ENCODE measurements at places on chromosomes 1 and 21.
A peak's percentile ranks its signal among the peaks of the same experiment; 100 is the strongest.

- no peak for DNase-seq
These were observed 154.4 kb downstream of the PLPP3 start for GRCh38 chr1:56424744-56425493.

- no peak for DNase-seq
These were observed 60.5 kb upstream of the HP1BP3 start for GRCh38 chr1:20847611-20848080.

DNA sequence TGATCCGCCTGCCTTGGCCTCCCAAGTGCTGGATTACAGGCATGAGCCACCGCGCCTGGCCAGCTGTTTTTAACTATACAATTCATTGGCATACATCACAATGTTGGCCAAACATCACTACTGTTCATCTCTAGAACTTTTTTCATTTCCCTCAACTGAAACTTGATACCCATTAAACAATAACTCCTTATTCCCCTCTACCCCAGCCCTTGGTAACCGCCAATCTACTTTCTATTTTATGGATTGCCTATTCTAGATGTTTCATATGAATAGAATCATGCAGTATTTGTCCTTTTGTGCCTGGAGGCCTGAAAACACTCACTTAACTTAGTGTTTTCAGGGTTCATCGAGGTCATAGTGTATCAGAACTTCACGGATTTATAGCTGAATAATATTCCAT, 16.2 kb downstream of the BTF3L4 start:
- no peak for DNase-seq

DNA sequence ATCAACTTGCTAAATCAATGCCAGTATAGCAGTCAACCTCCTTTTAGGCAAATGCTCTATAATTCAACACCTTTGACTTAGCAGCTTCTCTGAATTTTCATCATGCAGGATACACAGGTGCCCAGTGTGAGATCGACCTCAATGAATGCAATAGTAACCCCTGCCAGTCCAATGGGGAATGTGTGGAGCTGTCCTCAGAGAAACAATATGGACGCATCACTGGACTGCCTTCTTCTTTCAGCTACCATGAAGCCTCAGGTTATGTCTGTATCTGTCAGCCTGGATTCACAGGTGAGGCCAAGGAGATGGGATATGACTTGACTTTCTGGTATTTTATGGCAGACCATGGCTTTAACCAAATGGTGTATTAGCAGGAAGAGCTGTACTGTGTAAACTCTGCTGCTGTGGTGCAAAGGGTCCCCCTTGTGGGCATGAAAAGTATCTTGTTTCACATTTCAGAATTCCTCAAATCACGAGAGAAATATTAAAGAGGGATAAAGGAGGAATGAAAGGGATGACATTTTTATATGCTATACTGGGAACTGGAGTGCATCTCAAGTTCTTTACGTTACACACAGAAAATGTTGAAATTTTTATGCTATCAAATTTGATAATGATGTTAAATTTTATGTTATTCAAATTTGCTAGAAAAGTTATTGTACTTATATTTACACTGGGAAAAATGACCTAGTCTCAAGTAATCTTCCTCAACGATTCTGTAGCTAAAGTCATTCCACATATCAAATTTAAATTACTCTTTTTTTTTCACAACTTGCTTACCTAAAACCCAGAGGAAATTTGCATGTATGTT, 88.9 kb downstream of the CRB1 start:
- peak; percentile 13 for DNase-seq

DNA sequence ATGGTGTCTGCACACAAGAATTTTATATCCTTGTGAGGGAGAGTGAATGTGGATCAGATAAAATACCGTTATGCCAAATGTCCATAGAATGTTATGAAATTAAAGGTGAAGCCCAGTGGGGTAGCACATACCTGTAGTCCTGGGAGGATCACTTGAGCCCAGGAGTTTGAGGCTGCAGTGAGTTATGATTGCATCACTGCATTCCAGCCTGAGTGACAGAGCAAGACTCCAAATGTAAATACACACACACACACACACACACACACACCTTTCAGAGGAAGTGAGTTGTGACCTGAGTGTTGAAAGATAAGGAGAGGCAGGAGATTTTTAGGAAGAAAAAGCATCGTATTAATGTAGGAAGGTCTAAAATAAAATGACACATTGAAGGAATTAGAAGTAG, 28.1 kb upstream of the ZYG11A start:
- DNase-seq, result no peak

DNA sequence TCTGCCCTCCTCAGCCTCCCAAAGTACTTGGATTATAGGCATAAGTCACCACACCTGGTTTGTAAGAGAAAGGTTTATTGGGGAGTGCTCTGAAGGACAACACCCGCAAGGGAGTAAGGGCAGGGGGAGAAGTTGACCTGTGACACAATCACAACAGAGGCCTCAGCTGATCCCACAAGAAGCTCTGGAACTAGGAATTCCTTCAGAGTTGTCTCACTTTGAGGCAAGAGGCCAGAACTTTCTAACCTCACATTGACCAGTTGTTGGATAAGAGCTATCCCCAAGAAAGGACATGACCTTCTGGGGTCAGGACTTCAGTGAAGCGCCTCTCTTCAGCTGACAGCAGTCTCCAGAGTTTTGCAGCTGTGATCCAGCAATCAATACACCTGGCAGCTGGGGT, 27.4 kb upstream of the RC3H1 start:
- DNase-seq, result no peak

- DNase-seq, result no peak
These were observed 333.6 kb downstream of the KCNH1 start for GRCh38 chr1:210800301-210800700.

DNA sequence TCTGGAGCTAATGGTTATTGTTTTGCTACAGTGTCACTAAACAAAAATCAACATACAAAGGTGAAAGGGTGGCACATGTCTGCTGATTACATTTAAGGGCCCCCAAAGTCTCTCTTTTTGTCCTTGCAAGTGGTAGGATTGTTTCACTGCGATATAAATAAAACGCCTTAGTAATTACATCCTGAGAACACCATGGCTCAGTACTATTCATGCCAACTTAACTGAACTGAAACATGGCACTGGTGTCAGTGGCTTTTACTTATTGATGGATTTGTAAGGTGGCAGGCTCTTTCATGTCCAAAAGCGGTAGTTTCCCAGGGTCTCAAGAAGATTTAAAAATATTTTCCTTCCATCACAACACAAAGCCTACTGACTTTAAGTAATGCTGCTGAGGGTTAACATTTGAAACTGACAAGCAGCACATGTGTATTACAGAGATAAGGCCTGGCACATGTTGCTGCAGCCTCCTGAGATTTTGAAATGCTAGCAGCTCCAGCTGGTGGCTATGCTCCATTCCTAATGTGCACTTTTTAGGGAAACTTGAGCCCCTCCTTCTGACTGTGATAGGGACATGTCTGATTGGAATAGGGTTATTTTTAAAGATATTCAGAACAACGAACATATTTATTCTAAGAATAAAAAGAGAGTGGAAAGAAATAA, 86.8 kb downstream of the ATP1B1 start:
- no peak for DNase-seq

DNA sequence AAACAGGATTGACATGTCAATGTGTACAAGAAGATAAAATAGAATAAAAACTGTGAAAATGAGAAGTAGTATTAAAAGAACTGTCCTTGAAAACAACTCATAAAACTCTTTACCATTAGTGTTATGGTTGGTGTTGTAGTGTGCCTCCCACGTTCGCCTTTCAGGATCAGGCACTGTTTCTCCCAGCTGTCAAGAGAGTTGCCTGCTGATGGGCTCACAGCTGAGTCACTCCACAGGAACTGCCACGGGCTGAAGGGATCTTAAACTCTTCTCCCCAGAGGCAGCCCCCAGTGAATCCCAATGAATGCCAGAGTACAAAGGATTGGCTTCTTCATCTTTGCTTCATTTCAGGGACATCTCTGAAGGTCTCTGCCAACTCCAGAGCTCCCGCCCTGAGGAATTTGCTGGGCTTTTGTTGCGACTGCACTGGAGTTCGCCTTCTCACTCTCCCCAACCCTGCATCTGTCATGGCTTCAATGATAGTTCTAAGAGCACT, 119.6 kb downstream of the ADGRL2 start:
- DNase-seq, result no peak

- DNase-seq, result no peak
These were observed 17.2 kb downstream of the BSND start for GRCh38 chr1:55015731-55016620.

GRCh38 chr21:24948186-24948585, 659.1 kb downstream of the MRPL39 start:
- DNase-seq, result no peak

- no peak for DNase-seq
These were observed 8.3 kb downstream of the MAPKAPK2 start for GRCh38 chr1:206693029-206693428.

DNA sequence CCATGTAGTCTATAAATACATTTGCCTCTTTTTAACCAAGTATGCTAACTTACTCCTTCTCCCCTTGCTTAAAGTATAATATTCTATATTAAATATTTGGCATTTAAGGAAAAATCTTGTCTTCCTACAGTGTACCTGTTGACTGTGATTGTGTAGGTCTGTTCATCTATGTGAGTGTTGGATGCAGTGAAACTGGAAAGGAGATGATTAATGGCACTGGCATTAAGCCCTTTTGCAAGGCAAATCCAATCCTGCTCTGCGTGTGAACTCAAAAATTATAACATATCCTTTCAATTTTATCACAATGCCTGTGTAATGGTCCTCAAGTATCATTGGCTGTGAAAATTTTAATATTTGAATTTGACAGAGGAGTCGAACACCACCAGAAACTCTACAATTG, 565.0 kb downstream of the KCNT2 start:
- no peak for DNase-seq

GRCh38 chr1:230066466-230067404, at the start of gene GALNT2:
GALNT2 (plus strand) TSS chr1:230067238; CDS start chr1:230067281, 43 bp downstream.
- peak; percentile 90 for DNase-seq

DNA sequence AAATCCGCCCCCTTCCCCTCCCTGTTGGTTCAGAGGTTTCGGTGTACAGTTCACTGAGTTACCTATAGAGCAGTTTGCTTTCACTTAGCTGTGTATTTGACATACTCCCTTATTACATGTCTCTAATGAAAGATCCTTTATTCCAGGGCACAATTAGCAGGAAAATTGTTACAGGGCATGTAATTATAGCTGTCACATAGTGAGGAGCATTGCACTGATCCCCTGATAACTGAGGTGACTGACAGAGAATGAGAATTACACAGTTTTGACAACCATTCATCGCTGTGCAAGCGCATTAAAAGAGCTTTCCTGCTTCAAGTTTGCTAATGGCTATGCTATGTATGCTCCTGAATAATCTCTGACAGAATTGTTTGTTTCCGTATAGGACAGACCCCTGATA, 26.9 kb downstream of the DAP3 start:
- DNase-seq, result no peak

DNA sequence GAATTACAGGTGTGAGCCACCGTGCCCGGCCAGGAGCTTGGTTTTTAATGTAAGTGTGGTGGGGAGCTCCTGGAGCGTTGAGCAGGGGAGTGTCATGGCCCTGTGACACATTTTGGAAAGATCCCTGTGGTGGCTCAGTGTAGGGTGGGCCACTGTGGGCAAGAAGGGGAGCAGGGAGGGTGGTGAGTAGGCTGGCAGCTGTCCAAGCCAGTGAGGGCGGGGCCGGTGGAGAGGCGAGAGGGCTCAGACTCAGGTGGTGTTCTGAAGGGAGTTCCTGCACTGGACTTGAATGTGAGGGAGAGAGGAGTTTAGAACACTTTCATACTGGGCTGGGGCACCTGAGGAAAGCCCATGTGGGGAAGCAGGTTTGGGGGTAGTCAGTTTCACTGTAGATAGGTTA, 3.1 kb upstream of the EVA1B start:
- no peak for DNase-seq

DNA sequence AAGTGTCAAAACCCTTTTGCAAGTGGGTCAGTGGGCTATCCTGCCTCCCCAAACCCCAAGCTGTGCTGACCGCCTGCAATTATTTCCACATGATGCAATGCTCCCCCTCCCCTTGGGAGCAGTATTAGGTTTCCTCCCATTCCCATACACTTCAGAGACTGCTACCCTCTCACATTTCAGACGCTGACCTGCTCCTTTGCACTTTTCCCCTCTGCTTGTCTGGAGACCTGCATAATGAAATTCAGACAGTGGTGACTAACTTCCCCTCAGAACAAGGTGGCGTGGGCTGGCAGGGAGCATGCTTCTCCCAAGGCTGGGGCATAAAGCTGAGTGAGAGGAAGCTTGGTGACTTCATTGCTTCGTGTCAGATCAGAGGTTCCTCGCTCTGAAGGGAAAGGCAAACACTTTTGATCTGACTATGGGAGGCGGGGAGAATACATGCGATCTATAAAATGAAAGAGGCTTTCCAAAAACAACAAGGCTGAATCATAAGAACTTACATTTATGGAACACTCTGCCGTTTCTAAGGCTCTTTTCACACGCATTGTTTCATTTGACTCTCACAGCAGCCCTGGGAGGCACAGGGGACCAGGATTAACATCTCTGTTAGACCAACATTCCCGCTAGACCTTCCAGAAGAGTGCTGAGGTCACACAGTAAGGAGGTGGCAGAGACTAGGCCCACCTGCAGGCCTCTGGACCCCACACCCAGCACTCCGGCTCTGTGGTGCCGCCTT, 27.5 kb upstream of the ROR1 start:
- DNase-seq, result no peak

DNA sequence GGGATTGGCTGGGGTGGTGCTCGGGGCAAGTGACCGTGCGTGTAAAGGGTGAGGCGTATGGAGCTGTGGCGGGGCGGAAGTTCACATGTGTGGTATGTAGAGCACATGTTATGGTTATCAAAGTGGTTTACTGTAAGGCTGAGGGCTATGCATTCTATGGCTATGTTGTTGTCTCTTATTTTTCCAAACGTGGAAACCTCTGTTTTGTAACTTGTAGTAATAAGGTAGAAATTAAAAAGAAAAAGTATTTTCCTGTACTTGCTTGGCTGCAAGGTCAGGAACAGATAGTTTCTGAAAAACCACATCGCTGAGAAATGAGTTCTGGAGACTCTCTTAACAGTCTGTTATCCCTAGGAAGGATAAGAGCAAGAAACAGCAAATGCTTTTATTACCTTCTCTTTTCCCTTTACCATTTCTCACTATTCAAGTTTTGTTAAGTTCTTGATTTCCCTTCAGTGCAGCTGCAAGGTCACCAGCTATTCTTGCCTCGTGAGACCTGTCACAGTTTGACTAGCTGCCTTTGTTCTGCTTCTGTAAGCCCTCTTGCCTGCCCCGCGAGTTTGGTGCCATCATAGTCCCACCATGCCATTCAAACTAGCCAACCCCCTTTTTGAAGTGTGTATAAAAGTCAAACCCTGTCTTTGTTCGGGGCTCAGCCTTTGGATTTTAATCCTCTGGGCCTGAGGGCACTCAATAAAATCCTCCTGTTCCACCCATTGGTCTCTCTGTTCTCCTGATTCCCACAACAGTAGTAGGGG, 9.5 kb downstream of the RNU1-2 start:
- no peak for DNase-seq

- DNase-seq, result no peak
These were observed 53.7 kb downstream of the KCNJ6 start for GRCh38 chr21:37862536-37862935.

- no peak for DNase-seq
These were observed 46.2 kb downstream of the UCHL5 start for GRCh38 chr1:193013005-193013404.

GRCh38 chr1:224521904-224522734, 87.5 kb upstream of the WDR26 start:
- DNase-seq, result no peak

Measured in CD4-positive, alpha-beta T cell treated with Interleukin-6 at 100 ng/mL for 8 hours (primary cell).